ENCODE measurements at places on chromosomes 3 and 15. TPM values are rescaled to one million over a fixed set of nuclear protein-coding genes. Genes with fewer than 3 reads are reported as not detected.

DNA sequence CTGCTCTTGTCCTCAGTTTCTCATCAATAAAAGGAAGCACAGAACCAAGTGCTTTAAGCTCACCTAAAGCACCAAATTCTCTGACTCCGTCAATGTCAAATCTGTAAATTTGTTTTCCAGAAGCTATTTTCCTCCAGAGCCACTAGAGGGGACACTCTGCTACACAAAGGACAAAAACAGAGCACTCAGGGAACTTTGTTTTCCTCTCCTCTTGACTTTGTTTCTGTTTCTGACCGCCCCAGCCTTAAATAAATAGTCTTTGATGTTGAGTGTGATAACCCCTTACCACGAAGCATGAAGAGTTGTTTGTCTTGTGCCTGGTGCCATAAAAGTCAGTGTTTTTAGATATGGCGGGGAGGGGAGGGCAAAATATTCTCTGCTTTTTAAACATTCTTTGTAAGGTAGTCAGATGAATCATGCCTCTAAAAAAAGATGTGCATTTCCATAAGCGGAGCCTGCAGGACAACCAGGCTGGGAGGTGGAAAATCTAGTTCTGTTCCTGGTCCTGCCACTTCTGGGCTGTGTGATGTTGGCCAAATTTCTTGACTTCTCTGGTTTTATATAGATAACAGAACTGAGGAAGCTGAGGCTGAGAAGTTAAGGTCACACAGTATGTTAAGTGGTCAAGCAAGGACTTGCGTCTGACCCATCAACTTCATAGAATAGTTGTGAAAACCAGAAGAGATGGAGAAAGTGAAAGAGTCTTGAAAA lies 7.3 kb upstream of the ZBTB38 start:
- DNase-seq: no peak

DNA sequence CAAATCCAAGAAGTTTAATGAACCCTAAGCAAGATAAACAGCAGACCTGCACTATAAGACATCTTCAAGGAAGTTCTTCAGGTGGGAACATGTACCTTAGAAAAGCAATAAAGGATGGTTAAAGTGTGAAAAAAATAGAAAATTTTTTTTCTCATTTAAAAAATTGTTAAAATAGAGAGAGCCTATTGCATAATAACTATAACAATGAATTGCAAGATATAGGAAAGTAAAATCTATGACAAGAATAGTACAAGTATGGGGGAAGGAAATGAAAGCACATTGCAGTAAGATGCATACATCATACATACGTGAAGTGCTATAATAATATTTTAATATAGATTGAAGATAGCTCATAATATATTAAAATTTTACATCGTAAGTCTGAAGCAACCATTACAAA lies 310.1 kb upstream of the KCNMB2 start:
- DNase-seq: no peak

DNA sequence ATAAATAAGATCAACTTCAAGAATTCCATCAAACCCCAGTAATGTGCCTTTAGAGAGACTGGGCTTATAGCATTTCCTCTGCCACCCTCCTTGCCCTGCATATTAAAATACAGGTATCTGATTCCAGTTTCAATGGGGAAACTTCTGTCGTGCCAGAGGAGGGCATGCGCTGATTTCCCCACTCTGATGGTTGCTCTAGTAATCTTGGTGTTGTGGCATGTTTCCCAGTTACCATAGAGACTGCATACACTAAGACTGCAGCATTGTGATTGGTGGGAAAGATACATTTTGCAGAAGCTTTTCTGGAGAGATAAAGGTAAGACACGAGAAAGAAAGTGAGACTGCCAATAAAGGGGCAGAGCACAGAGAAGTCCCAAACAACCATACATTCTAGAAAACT lies 225.6 kb downstream of the TIGIT start:
- DNase-seq: no peak

SFMBT1 gene
- total RNA-seq: 9.5 TPM

GRCh38 chr3:156218353-156218744 lies 98.0 kb downstream of the KCNAB1 start:
- DNase-seq: no peak

DNA sequence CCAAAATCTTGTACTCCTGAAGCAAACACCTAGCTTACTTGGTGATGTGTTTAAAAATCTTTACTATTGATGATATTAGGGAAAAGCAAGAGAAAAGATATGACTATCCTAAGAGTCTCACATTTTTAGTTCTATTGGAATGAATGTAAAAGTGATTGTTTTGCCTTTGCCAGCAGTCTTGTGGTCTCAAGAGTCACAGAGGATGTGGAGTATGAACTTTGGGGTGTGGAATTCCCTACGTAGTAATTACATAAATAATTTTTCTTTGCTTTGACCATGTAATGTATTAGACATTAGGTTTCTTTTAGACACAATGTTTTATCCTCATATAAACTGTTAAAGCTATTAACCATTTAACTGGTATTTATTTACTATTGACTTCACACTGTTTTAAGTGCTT lies 387.6 kb downstream of the NAALADL2 start:
- no peak for DNase-seq

DNA sequence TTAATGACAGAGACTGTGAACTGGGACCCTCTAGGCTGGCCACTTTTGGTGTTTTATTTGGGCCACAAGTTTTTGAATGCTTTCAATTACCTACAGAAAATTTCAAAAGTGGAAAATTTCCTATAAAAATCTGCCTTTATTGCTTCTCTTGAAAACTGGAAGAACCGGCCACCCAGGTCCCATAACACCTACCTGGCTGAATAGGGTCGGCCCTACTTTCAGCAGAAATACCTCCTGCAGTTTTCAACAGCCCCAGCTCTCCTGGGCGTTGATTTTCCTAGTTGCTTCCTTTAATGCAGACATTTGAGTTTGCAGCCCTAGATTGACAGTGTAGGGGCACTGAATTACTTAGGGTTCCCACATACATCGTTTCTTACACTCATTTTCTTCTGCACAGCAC lies 719 bp upstream of the SRPRB start:
- DNase-seq: no peak

GRCh38 chr3:119304201-119304713 lies 10.1 kb downstream of the ARHGAP31 start:
- DNase-seq: no peak

DNA sequence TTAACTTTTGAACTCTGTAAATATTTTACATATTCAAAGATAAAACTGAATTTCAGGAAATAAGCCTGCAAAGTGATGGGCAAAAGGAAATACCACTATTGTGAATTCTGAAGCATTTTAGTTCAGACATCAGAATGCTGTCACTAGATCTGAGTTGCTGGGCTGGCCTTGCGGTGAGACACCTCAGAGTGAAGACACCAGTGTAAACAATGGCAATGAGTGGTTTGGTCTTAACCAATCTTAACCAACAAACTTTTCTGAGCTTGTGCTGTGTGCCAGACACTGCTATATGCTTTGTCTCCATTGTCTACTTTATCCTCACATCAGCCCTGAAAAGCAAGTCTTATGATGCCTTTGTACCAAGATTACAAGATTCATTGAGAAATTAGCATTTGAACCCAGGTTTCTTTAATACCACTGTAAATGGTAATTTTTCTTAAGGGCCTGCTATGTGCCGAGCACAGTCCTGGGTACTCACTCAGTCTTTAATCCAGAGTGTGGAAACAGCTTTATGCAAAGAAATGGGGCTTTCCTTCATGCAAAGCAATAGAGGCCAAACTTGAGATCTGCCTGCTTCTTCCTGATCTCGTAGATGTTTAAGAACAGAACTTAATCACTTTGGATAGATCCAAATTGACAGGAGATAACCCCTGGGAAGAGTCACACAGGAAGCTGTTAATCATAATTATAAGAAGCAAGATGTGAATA lies 55.0 kb downstream of the TMEM39A start:
- no peak for DNase-seq

- DNase-seq: no peak
Measured at GRCh38 chr3:111541911-111542483, at the start of gene CD96. Gene CD96, plus strand, starts transcription at chr3:111542197. Its CDS starts 52 bp downstream, at chr3:111542249.

CCR8 gene
- total RNA-seq: not detected

GRCh38 chr3:59040902-59041301 lies 8.9 kb downstream of the CFAP20DC start:
- DNase-seq: no peak

PARP15 gene
- 0.71 TPM for total RNA-seq

GOLGA6L7 gene
- not detected for total RNA-seq

DNA sequence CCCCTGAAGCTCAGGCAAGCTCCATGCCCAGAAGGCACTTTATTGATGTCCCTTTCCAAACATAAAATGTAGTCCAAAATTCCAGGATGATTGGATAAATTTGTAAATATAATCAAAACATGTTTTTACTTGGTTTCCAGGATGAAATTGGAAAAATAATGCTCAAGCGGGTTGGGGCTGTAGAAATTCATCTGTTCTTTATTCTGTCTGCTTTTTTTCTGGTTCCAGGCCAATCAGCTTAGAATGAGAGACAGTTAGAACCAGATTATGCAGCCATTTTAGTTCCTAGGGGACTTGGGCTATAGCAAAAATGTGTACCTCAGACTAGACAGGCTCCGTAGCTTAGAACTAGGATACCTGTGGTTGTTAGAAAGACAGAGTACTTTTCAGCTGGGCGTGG lies 450.8 kb downstream of the MCTP2 start:
- no peak for DNase-seq

GRCh38 chr15:60128000-60128376 lies 123.9 kb downstream of the FOXB1 start:
- DNase-seq: no peak

- no peak for DNase-seq
Measured at GRCh38 chr3:27758083-27758482, 36.0 kb upstream of the EOMES start.

DNA sequence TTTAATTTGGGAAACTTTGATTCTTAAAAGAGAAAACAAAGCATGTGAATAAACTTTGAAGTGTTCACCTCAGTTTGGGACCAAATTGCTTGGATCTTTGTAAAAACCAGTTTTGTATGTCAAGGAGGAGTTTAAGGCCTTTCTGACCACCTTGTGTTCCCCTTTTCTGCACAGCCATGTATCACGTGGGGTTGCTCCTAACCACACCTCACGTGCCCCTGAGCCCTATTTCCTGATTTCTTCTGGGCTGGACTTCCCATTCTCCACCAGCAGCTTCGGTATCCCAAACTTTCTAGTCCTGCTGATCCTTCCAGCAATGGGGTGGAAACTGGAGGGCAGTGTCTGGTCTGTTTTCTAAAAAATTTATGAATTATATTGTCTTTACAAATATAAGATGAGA lies 76.4 kb upstream of the STT3B start:
- no peak for DNase-seq

- no peak for DNase-seq
Measured at GRCh38 chr15:36557364-36557763, 22.1 kb upstream of the CDIN1 start.

TLR9 gene
- 0.61 TPM for total RNA-seq

DNA sequence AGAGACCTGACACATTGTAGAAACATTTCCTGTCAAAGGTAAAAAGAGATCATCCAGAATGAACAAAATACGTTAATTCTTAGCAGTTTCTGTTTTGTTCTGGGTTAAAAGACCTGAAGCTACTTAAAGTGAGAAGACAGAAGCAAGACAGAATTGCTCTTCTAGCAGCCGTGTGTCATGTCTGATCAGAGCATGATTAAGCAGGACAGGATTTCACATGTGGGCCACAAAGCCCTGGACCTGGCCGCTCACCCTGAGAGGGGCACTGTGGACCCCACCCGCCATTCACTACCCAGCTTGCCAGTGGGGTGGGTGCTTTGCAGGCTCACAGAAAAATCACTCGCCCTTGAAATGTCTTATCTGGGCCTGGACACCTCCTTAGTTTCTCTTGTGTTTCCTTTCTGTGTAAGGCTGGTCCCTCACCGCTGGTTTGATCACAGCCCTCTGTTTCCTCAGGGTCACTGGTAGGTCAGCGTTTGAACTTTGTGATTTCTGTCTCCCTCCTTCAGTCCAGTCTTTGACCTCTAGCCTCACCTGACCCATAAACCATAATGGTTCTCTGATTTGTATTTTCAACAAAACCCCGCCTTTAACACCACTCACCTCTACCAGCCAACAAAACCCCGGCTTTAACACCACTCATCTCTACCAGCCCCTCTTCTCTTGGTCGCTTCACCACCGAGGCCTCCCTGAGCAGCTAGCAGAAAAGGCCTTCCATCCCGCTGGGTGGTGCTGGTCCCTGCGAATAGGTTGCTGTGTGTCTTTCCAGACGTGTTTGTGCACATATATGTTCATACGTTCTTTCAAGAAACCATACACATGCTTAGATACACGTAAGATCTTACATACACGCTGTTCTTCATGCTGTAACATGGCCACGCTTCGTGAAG lies 185.0 kb downstream of the OR4M2 start:
- peak; percentile 54 for DNase-seq

GRCh38 chr3:133883641-133884040 lies 12.0 kb downstream of the RAB6B start:
- no peak for DNase-seq

- DNase-seq: no peak
Measured at GRCh38 chr15:73939138-73939537, 12.9 kb downstream of the LOXL1 start.

ACTR8 gene
- total RNA-seq: 22.4 TPM

AADACL2 gene
- 78.2 TPM for total RNA-seq

GRCh38 chr3:169513672-169514071 lies 149.8 kb downstream of the MECOM start:
- DNase-seq: no peak

DUOX1 gene
- total RNA-seq: 90.1 TPM

- no peak for DNase-seq
Measured at GRCh38 chr3:18044971-18045880, 302.8 kb upstream of the TBC1D5 start.

GRCh38 chr3:148158210-148158609 lies 539.5 kb upstream of the AGTR1 start:
- DNase-seq: no peak

SPINK8 gene
- not detected for total RNA-seq

GRCh38 chr15:29170521-29170920 lies 99.1 kb downstream of the NSMCE3 start:
- DNase-seq: no peak

DNA sequence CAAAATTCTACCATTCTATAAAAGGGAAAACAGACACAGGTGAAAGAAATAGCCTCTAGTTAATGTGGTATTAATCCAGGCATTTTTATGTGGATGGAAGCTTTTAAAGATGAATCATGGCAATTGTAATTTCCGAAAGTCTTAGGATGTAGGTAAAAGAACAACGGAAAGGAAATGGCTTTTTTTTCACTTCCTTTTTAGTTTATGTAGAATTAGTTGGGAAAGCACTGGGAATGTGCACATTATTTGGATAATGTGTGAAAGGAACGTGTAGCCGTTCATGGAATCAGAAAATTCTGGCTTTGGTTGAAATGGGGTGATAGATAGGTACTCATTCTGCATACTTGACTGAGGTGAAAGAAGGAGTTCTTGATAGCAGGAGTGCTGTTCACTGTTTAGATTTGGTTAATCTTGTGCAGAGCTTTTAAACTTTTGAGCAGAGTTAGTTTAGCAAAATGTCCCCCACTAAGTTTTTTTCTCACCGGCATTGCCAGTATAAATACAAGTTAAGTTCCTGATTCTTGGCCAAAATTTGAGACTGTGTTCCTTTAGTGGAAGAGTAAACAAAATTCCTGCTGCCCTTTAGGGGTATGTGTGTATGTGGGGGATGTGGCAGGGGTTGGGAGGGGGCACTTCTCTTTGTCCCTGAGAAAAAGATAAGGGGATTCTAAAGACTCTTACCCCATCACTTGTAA lies 20.2 kb upstream of the UTS2B start:
- DNase-seq: no peak

All from lower leg skin (tissue), 4 donors.